NCI-H1105 treated with DMSO at 0.1 percent for 48 hours (cell line): ENCODE measurements at places on chromosomes 4 and X.

- peak; percentile 66 for DNase-seq
These were observed 40.0 kb downstream of the PROM1 start for GRCh38 chr4:16043642-16044498.

GRCh38 chrX:153057281-153057680 is 1.0 kb downstream of the PNMA3 start:
- no peak for DNase-seq

DNA sequence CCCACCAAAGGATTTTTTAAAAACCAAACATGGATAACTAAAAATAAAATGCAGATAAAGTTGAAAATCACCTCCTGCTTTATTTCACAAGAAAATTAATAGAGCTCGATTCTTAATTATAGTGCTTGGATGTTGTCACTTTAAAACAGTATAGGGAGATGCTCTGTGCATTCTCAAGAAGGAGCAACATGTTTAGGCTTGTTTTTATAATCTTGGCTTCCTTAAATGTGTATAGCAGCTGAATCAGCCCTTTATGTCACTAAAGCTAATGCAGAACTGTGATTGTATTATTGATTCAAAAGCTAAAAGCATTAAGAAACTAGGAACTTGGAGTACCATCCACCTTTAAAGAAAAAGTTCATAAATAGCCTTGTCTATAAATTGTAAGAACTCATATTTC is 12.9 kb downstream of the UTP3 start:
- DNase-seq = no peak

- peak; percentile 41 for DNase-seq
These were observed at the start of gene ZNF330 for GRCh38 chr4:141220691-141221659. TSS of gene ZNF330 (plus strand) at chr4:141220895. CDS start at chr4:141222372, 1,477 bp downstream.

GRCh38 chr4:112029771-112030171 is 115.5 kb upstream of the FAM241A start:
- no peak for DNase-seq

DNA sequence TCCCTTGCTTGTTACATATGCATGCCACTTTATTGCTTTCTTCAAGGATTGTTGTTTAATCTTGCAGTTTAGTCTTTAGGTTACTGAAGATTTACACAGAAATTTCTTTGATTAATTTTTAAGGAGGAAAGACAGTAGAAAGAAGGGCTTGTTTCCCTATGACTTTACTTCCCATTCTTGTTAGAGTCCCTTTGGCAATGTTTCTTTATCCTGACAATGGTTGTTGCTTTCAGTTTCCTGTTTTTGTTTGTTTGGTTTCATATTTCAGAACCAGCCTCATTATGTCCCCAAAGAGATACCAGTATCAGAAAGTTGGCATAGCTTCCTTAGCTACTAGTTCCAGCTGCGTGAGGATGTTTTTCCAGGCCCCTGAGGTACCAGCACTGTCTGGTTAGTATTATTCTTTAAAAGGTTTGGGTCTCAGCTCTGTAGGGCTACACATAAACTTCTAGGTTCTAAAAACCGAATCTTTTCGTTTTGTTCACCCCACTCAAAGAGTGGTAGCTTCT is 61.3 kb upstream of the UNC5C start:
- DNase-seq = no peak

GRCh38 chr4:52943677-52944076 is 81.6 kb downstream of the RASL11B start:
- DNase-seq = no peak

- DNase-seq = no peak
These were observed 531 bp downstream of the ZNF141 start for GRCh38 chr4:337932-338758.

DNA sequence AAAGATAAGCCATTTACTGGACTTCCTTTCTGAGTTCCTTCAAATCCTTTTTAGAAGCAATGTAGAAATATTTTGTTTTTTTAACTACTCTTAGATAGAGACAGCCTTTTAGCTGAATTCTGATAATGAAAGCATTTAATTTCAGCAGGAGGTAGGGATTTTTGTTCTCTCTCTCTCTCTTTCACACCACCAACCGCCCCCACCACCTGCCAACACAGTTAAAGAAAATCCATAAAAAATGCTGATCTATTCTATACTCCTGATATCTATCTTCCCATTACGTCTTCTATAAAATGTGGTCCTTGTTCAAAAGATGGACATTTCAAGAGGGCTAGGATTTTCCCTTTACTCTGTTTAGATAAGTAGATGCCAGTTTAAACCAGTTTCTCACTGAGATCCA is 104.5 kb downstream of the DCLK2 start:
- DNase-seq = no peak

- no peak for DNase-seq
These were observed 10.3 kb upstream of the TRMT2B start for GRCh38 chrX:101062176-101062575.

GRCh38 chr4:143302536-143302935 is 34.1 kb upstream of the GAB1 start:
- DNase-seq = no peak

- DNase-seq = no peak
These were observed 265.3 kb downstream of the FRMPD4 start for GRCh38 chrX:12403474-12404082.

GRCh38 chr4:93436000-93436626 is 392.4 kb upstream of the ATOH1 start:
- DNase-seq = no peak

DNA sequence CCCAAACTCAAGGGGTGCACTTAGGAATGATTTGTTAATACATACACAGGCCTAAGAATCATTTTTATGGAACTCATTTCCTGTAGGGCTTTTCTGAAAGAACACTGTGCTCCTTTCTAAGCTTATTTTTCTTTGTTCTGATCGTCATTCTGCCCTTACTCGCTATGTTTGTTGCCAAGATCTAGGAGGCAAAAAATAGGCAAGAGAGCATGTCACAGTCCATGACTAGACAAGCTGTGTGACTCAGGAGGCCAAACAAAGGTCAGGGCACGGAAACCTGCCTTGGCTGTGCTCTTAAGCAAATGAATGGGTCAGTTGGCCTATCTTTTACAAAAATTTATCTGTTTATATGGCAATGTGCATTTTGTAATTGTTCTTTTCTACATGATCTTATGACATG is 42.5 kb upstream of the C1GALT1C1 start:
- no peak for DNase-seq

DNA sequence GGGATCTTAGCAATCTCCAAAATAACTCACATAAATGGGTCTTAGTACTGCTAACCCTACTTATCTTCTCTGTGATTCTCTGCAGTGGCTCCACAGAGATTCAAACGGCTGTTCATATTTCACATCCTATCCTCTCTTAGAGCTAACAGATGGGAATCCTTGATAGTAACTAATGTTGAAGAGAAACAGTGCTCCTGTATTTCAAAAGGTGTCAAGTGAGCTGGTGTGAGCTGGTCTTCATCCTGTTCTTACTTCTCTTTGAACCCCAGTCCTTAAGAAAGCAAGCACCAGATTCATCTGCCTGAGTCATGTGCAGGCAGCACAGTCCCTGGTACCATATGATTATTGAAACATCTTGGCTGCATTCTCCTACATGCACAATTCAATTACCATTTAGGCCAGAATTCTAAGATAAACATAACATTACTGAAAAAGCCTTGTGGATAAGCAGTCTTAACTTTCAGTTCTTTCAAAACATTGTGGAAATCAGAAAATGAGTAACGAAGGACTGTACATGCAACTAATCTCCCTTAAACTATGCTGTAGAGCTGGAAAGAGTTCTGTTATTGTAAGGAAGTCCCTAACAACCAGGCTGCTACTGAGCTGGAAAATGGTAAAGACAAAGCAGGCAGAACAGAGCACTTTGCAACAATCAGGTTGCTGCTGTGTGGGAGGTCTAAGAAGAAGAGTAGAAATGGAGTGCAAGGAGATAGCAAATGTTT is 153.1 kb downstream of the NPNT start:
- DNase-seq = no peak

DNA sequence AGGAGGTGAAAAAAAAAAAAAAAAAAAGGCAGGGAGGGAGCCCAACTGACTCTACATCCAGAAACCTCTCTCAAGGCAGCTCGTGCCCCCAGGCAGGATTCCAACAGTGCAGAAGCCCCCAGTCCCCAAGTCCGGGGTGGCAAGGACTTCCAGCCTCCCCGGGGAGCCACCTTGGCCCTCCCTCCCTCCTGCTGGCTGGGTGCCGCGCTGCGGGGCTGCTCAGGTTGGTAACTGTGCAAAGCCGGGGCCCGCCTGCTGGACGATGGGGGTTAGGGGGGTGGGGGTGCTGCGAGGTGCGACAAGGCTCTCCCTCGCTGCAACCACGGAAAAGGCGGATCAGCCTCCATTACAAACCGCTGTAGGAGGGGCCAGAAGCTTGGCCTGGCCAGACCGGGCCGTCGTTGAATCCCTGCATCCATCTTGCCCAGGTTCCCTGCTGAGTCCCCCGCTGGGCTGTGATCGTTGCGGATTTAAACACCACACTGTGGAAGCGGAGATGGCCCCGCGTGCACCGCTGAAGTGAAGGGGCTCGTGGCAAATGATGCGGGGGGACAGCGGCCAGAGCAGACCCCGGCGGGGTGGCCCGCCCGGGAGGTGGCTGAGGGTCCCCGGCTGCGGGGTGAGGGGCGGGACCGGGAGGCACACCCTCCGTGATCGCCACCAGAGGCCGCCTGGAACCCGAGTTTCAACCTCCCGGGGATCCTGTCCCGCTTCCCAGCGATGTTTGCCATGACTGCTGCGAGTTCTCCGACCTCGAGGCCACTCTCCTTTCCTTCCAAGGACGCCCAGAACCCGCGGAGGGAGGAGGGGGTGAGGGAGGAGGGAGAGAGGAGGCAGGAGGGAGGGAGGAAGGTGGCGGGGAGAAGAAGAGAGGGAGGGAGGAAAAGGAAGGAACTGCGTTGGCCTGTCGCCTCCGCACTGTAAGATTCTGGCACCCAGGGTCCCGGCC is 58.0 kb upstream of the DDX3X start:
- DNase-seq = peak; percentile 55

DNA sequence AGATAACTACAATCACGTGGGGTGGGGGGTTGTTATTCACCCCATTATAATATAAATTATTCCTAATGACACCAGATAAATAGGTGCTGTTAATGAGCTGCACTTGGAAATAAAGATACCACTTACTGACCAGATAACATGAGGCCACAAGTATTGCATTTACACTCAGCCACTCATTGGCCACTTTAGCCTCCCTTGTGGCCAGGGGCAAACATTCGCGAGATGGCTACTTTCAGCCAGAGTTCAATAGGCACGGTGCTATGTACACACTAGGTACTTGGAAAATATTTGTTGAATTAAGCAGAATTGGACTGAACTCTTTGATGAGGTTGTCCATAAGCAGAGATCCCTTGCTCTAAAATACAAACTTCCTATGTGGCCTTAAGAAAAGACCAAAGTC is 713.7 kb upstream of the TENM3 start:
- DNase-seq = no peak

- DNase-seq = no peak
These were observed 5.1 kb upstream of the TNIP2 start for GRCh38 chr4:2761035-2761923.

DNA sequence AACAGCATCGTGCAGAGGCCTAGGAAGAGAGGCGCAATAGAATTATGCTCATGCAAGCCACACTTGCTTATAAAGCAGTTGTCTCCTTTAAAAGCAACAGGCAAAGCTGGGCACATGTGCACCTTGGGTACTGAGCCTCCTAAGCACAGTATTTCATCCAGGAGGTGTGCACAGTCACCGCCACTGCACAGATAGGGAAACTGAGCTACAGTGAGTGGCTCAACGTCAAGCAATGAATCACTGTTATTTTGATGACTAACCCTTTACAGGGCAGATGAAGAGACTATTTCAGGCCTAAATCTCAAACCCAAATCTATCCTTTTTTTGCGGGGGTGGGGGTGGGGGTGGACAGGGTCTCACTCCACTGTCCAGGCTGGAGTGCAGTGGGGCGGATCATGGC is 42.3 kb downstream of the BCOR start:
- no peak for DNase-seq

GRCh38 chr4:687048-687970 is 1.6 kb downstream of the SLC49A3 start:
- no peak for DNase-seq

DNA sequence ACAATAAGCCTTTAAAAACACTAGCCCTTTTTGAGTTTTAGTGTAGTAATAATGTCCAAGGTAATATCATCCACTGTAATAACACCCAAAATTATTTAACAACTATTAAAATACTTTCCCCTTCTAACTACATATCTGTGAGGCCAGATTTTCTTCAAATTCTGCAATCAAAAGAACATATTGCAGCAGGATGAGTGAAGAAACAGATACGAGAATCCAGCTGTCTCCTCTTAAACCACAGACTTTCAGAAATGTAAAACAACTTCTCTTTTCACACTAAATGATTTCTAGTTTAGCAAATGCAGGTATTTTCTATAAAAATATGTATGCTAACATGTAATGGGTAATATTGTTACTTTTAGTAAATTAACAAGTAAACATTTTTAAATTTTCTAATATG is 148.9 kb downstream of the PRDM5 start:
- no peak for DNase-seq

DNA sequence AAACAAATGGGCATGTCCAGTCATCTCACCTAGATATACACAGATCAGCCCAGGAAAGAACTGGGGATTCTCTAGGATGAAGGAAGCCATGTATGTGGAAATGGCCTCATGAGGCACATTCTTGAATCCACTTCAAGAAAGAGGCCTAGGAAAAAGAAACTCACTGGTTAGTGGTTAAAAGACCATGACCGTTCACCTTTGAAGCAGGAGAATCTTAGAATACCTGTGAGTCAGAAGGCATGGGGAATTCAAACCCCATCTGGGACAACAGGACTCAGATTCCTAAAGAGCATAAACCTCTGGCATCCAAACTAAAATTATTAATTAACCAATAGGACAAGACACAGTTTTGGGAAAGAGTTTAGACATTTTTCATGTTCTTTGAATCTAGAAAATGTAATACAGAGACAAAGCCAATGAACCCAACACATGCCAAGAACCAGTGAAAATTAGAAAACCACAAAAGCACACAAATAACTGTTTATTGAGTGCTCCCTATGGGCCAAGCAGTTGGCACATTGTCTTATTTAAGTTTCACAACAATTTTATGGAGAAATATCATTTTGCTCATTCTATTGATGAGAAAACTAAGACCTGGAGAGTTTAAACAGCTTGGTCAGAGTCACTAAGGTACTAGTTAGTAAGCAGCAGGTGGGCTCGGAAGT is 97.5 kb downstream of the NPNT start:
- DNase-seq = no peak

- no peak for DNase-seq
These were observed 103.0 kb upstream of the C1GALT1C1 start for GRCh38 chrX:120732879-120733278.

DNA sequence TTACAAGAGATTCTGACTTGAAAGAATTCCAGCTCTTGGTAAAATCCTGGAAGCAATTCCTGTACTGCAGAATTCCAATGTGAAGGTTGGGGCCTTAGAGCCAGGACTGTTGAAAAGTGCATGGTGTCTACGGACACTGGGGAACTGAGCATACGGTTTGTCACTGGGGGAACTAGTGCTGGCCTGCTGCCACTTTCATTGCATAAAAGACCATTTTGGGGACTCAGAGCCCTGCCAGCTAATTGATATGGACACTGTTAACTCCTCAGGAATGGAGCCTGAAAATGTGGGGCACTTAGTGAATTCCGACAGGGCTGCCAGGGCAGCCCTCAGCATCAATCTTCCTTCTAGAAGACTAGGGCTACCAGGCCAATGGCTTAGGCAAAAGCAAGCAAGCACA is 55.9 kb downstream of the AMOT start:
- no peak for DNase-seq

- no peak for DNase-seq
These were observed 34.9 kb downstream of the TBC1D14 start for GRCh38 chr4:6944301-6945051.
